ENCODE measurements at places on chromosomes 11 and 22.

DNA sequence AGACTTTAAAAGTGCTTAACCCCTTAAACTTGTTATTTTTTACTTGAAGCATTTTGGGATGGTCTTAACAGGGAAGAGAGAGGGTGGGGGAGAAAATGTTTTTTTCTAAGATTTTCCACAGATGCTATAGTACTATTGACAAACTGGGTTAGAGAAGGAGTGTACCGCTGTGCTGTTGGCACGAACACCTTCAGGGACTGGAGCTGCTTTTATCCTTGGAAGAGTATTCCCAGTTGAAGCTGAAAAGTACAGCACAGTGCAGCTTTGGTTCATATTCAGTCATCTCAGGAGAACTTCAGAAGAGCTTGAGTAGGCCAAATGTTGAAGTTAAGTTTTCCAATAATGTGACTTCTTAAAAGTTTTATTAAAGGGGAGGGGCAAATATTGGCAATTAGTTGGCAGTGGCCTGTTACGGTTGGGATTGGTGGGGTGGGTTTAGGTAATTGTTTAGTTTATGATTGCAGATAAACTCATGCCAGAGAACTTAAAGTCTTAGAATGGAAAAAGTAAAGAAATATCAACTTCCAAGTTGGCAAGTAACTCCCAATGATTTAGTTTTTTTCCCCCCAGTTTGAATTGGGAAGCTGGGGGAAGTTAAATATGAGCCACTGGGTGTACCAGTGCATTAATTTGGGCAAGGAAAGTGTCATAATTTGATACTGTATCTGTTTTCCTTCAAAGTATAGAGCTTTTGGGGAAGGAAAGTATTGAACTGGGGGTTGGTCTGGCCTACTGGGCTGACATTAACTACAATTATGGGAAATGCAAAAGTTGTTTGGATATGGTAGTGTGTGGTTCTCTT is 2.8 kb downstream of the MALAT1 start:
- DNase-seq, result no peak

DNA sequence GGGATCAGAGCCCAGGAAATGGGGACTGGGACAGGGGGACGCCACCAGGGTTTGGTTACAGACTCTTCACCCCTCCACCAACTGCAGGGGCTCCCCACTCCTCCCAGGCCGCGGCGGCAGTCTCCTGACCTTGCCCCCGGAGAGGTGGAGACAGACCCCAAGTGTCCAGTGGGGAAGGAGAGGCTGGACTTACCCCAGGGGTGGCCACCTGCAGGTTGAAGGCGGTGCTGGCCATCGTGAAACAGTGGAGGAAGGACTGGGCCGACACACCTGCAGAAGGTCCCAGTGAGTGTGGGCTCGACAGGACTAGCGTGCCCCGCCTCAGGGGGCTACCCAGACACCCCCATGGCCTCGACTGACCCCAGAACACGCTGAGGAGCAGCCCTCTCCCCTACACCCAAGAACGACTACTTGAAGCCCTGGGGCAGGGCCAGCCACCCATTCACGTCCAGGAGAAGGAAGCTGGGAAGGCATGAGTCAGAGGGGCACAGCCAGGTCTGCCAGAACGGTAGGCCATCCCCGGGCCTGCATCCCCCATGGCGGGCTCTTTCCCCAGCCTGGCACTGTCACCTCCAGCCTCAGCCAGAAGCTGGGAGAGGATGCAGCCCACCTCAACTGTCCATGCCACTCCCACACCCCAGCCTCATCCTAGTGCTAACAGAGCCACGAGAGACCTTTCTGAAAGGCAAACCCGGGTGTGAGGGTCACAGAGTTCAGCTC is 2.3 kb downstream of the GATD1 start:
- DNase-seq, result no peak

DNA sequence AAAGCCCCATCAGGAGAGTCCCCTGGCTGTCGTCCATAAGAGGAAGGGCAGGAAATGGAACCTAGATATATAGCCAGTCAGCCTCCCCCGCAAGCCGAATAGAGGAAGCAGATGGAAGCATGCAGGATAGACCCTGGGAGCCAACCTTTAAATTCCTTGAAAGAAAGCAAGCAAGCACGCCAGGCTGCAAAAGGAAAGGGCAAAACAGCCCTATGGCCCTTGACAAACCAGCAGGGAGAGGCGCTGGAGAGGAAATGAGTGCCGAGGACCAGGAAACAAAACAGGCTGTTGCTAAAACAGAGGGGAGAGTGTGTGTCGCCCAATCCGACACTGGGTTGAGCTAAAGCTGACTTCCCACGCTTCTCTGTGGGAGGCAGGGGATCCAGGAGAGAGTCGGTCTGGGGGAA is 203.5 kb upstream of the MTNR1B start:
- no peak for DNase-seq

DNA sequence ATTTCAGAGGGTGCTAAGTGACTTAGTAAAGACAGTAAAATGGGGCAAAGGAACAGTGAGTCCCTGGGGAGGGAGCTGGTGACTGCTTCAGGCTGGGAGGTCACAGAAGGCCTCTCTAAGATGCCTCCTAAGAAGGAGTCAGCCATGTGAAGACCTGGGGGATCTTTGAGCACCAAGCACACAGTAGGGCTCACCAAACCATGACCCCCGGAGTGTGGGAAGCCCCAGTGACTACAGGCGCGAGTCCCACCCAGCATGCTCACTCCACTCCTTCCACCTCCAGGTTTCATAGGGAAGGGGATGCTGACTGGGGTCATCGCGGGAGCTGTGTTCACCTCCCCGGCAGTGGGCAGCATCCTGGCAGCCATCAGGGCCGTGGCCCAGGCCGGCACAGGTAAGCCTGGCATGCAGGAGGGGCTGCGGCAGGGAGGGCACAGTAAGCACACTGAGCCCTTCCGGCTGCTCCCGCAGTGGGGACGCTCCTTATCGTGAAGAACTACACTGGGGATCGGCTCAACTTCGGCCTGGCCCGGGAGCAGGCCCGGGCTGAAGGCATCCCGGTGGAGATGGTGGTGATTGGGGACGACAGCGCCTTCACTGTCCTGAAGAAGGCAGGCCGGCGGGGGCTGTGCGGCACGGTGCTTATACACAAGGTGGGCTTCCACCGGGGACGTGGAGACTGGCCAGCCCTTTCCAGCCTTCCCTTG is 5.9 kb downstream of the TKFC start:
- no peak for DNase-seq

DNA sequence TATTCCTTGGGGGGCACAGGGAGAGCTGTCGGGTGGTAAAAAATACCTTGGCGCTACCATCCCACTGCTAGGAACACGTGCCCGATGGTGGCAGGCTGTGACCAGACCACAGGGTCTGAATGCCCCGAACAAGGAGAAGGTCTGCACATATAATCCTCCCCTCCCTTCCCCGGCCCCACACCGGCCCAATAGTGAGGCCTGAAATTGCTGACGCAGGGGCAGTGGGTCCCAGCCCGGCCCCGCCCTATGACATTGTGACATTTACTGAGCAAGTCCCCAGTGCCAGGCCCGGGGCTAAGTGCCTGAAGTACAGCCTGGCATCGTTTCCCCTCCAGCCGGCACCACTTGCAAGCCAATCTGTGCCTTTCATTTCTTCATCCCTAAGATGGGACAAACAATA is 19.5 kb downstream of the MN1 start:
- no peak for DNase-seq

DNA sequence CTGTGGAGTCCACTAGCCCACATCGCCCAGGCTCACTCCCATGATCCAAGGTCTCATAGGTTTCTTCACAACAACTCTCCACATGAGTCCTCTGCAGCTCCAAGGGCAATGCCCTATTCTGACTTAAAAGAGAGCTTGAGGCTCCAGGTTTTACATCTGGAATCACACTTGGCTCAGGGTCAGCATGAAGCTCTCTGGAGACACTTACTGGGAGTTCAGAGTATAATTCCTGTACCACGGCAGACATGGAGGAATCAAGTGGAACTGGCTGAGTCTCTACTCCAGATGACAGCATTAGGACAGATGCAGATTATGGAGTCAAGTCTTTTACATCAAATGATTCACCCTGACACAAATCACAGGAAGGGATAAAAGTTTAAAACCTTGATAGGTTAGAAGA is 11.4 kb downstream of the PRR14L start:
- DNase-seq, result no peak

DNA sequence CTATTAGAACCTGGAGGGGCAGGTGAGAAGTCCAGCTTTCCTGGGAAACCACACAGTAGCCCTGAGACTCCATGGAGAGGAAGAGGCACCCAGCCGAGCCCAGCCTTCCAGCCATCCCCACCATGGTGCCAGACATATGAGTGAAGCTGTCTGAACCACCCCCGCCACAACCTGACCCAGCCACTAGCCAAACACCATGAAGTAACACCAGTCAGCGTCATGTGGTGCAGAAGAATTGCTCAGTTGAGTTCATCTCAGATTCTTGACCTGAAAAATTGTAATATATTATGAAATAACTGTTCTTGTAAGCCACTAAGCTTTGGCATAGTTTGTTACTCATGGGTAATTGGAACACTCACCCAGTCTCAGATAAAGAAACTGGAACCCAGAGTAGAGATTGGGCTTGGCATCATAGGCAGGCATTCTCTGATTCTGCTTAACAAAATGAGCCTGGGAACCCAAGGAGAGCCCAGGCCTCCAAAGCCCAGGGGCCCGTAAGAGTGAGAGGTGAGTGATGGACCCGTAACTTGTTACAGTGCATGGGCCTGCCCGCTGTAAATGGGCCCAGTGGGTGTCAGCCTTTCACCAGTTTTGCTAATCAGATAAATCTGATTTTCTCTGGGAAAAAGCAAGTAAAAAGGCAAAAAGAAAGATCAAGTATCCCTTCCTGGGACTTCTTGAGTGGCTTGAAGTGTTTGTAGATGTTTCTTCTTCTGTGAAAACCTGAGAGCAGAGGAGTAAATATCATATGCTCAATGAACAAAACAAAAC is 305.5 kb downstream of the DDX10 start:
- DNase-seq, result no peak

- peak; percentile 96 for DNase-seq
These were observed 113.4 kb upstream of the CRYBB3 start for GRCh38 chr22:25085930-25086901.
